ENCODE measurements at places on chromosomes 13 and 19.

- no peak for DNase-seq
Measured at GRCh38 chr13:70390968-70391367, 282.7 kb upstream of the KLHL1 start.

- DNase-seq, result no peak
Measured at GRCh38 chr13:73057284-73058063, 1.3 kb upstream of the KLF5 start.

DNA sequence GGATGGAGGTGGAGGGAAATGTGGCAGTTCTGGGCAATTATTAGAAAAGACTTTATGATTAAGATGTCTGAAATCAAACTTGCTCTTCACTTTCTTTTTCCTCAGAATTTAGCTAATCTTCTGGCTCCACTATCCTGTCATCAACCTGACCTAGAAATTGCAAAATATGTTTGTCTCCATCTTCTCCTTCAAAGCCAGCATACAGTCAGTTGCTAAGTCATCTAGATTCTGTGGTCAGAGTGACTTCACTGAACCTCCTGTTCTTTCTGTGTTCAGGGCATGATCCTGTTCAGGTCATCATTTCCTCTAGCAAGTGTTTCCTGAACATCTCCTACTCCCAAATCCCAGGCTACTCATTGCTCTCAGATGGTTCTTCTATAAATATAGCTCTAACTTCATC is 10.8 kb upstream of the CCNA1 start:
- DNase-seq, result no peak

DNA sequence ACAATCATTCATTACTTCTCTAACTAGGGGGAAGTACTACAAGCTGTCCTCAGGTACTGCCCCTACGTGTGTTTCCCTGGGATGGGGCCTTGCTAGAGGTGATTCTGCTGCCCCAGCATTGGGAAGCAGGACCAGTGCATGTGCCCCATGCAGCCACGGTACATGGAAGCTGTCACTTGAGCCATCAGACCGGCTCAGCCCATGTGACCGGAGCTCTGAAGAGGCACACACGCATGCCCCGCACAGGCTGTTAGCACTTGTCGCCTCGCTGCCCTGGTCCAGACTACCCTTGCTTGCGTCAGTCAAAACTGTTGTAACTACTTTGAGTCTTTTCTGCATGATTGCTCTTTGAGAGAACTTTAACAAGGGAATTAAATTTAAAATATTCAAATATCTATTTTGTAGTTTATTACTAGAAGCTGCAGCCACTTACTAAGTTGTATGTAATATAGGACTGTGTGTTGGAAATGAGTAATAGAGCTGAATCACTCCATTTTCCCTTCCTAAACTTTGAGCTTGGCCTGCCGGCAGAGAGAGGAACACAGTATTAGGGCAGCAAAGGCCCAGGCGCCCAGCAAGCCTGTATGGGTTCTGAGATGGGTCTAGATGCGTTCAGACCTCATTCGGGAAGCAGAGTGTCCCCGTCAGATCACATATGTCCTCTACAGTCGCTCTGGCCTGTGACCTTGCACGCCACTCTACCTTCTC is 42.2 kb downstream of the DHRS12 start:
- no peak for DNase-seq

GRCh38 chr13:18232994-18233782 is 948.4 kb downstream of the TUBA3C start:
- DNase-seq, result no peak

DNA sequence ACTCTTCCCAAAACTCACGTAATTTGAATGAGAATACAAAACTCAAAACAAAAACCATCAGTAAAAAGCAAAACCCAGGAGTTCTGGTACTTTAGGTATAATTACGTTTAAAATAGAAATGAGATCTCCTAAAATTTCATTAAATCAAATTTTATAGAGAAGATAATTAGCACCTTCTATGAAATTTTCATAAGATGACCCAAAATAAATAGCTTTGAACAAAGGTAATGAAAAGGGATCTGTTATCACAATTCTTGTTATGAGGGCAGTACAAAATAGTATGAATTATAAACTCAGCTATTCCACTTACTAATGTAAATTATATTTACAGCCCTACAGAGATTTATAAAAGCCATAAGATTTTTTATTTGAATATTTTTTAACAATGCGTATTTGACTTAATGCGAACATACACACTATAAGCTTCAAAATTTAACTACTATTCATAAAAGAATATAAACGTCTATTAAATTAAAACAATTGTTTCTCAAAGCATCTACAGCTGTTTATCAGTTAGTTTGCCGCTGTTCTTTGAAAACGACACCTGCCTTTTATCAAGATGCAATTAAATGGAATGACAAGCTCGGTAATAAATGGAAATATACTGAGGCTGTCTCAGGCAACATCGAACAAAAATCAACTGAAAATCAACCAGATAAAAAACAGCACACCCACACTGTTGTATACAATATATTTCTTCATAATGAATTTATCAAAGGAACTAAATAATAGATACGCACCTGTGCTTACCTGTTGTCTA is 63.8 kb downstream of the KCNRG start:
- DNase-seq, result no peak

- DNase-seq, result no peak
Measured at GRCh38 chr13:113756441-113757097, 2.5 kb upstream of the TMEM255B start.

- no peak for DNase-seq
Measured at GRCh38 chr13:24135674-24136300, 24.7 kb upstream of the SPATA13 start.

DNA sequence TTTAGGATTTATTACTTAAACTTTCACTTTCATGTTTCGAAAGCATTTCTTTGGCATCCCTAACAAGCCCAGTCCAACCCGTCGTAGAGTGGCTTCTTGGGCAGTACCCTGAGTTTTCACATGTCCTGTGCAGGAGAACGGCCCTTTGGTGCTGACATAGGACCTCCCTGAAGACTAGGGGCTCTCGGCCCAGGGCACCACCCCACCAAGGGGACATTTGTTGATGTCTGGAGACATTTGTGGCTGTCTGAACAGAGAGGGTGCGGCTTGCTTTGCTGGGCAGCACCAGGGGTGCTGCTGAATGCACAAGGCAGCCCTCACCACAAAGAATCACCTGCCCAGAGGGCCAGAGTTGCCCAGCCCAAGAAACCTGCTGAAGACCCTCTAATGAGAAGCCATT is 30.6 kb downstream of the CUL4A start:
- DNase-seq, result no peak

Measured in SW 1271 (cell line).